ENCODE measurements at places on chromosomes 2 and 18. TPM values are rescaled to one million over a fixed set of nuclear protein-coding genes. Genes with fewer than 3 reads are reported as not detected.

CYS1 gene
- 8.8 TPM for total RNA-seq

DNAJC5G gene
- total RNA-seq, result not detected

STK11IP gene
- 43.6 TPM for total RNA-seq

IL36A gene
- total RNA-seq, result not detected

TGFA gene
- 0.08 TPM for total RNA-seq

DNA sequence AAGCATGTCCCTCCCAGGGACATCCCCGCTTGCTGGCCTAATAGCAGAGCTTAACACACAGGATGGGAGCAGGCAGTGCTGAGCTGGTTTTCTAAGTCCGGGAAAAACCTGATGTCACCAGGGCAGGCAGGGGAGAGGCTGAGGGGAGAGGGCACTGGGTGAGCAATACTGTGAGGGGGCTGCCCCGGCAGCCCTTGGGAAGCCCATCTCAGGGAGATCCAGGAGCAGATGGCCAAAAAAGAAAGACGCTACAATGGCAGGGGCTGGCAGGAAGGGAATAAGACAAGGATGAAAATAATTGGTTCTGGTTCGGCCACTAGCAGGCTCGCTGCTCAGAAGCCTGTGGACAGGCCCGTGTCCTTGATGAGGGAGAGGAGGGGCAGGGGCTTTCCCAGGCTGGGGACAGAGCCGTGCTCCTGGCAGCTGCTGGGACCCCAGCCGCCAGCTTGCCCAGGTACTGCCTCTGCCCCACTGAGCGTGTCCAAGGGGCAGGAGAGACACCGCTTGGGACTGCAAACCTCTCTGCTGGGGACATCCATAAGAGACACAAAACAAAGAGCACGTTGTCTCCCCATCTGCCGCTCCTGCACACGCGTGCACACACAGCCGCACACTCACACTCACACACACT, 30.2 kb downstream of the SMAD7 start:
- H3K27ac ChIP-seq, result no peak overlapping the region
- H3K4me1 ChIP-seq, result peaks cover 31% of the 10 kb centered on the region
- no peaks in the 10 kb centered on the region for H3K27me3 ChIP-seq
- no peaks in the 10 kb centered on the region for H3K36me3 ChIP-seq

DNA sequence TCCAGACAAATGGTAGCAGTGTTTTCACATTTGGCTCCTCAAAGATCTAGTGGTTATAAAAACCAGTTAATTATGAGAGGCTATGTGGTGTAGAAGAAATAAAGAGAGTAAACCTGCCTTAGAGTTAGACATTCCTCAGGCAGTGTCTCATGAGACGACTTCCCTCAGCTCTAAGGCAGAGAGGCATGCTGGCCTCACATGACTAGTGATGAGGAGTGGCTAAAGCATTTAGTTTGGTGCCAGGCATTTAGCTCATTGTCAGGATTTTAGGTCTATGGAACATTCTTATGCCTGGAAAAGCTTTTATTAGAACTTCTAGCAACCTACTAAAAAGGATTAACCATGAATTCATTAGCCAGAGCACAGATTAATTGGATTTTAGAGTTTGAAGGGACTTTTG, 90.3 kb downstream of the RPRM start:
- H3K27me3 ChIP-seq, result no peaks in the 10 kb centered on the region
- DNase-seq, result no peak
- no peaks in the 10 kb centered on the region for H3K36me3 ChIP-seq

DNA sequence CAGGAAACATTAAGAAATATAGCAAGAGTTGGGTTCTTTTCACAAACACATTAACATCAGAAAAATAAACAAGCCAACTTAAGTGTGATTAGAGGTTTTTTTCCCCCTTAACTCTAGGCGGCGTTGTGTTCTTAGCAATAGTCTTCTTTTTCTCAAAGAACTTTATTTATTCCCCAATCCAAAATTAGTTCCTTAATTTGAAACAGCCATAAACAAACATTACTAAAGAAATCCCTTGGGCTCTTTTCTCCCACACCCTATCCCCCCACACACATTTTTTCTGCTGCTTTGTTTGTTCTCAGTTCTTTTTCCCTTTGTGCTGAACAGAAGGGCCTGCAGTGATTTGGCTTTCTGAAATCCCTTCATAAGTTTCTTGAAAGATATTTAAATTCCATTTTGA, 13.2 kb upstream of the MYO1B start:
- H3K36me3 ChIP-seq, result no peaks in the 10 kb centered on the region
- H3K4me1 ChIP-seq, result peaks cover 2% of the 10 kb centered on the region
- H3K27me3 ChIP-seq, result no peaks in the 10 kb centered on the region
- H3K4me3 ChIP-seq, result no peak overlapping the region
- no peak overlapping the region for H3K27ac ChIP-seq

GRCh38 chr2:6880200-6880733, 2.7 kb downstream of the RSAD2 start:
- no peak overlapping the region for H3K27ac ChIP-seq
- H3K4me3 ChIP-seq, result no peak overlapping the region
- DNase-seq, result no peak
- no peaks in the 10 kb centered on the region for H3K27me3 ChIP-seq
- H3K36me3 ChIP-seq, result no peaks in the 10 kb centered on the region

- DNase-seq, result no peak
- no peak overlapping the region for H3K4me3 ChIP-seq
- H3K4me1 ChIP-seq, result no peaks in the 10 kb centered on the region
Observed at GRCh38 chr2:157194097-157194688, 63.3 kb upstream of the GALNT5 start.

- no peak overlapping the region for H3K4me3 ChIP-seq
- H3K36me3 ChIP-seq, result no peaks in the 10 kb centered on the region
- H3K27me3 ChIP-seq, result no peaks in the 10 kb centered on the region
- DNase-seq, result no peak
- H3K27ac ChIP-seq, result no peak overlapping the region
Observed at GRCh38 chr2:120293096-120294007, 40.7 kb downstream of the RALB start.

DNA sequence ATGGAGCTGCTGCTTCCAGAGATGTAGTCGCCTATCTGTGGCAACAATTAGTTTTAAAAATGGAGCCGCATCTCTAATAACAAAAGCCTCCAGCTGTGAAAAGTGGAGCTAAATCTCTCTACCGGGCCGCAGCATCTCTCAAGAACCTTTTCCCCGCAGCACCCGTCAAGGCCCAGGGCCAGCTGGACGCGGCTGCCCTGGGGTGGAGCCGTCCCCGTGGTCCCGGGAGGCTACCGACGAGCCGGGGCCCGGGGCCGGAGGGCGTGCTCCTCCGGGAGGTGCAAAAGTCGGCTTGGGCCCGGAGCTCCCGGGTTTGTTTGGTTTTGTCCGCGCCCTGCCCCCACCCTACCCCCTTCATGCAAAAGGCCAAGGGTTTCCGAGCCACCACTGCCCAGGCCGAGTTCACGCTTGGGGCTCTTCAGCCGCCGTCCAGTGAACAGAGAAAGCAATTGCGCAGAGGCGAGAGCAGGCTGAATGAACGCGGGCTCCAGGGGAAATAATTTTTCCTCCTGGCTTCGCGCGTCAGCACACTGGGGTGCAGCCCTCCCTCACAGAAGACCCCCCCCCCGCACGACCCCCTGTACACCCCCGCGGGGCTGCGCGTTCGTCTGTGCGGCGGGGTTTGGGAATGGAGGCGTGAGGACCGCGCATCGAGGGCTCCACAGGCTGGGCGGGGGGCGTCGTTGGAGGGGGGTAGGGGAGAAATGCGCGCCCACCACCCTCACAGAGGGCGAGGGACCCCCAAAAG, 557 bp upstream of the GREB1L start:
- no peaks in the 10 kb centered on the region for H3K4me1 ChIP-seq
- DNase-seq, result peak; percentile 59
- H3K27me3 ChIP-seq, result no peaks in the 10 kb centered on the region

- H3K27ac ChIP-seq, result no peak overlapping the region
- no peaks in the 10 kb centered on the region for H3K27me3 ChIP-seq
- no peaks in the 10 kb centered on the region for H3K4me1 ChIP-seq
- H3K4me3 ChIP-seq, result no peak overlapping the region
Observed at GRCh38 chr2:84293791-84294380, 165.2 kb downstream of the SUCLG1 start.

DNA sequence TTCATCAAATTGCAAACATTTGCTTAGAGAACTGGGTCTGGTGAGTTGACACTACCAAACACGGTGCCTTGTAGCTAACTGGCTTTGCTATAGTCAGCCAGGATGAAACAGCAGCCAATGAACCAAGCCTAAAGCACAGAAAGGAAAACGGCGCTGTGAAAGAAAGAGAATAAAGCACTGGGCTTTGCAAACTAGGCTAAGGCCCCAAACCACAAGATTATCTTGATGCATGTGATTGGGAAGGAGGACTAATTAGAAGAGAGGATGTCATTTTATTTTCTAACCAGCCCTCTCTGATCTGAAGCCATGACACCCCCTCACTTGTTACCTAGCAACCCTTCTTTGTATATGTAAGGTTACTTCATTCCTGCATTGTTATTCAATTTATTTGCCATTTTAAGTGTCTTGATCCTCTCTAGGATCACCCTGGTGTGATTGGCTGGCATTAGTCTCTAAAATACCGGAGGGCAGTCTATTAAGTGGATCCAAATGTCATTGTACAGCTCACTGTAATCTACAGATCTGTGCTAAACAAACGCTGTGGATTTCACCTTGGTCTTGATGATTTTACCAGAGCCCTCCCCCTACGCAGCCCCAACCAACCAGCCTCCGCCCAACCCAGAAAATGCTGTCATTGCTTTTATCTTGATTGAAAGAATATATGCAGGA, 395.4 kb upstream of the ACVR2A start:
- DNase-seq, result no peak
- no peak overlapping the region for H3K4me3 ChIP-seq
- H3K27ac ChIP-seq, result no peak overlapping the region
- no peaks in the 10 kb centered on the region for H3K27me3 ChIP-seq
